NCI-H774 (cell line): ENCODE measurements at places on chromosomes 3 and 15.
A peak's percentile ranks its signal among the peaks of the same experiment; 100 is the strongest.

DNA sequence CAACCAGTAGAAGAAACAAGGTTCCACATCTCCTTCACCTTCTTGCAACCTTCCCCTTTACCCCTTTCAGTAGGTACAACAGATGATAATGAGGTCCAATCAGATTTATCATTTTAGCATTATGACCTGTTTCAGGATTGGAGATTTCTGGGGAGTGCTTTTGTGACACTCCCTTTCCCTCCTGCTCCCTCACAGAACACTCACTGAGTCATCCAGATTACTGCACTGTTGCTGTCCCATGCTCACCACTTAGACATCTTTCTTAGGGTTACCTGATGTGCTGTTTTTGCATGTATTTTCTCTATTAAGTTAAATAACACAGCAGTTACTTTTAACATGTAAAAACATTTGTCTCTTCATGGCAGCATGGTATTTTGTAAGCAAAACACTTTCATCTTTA is 118.5 kb downstream of the MFSD1 start:
- DNase-seq, result no peak

DNA sequence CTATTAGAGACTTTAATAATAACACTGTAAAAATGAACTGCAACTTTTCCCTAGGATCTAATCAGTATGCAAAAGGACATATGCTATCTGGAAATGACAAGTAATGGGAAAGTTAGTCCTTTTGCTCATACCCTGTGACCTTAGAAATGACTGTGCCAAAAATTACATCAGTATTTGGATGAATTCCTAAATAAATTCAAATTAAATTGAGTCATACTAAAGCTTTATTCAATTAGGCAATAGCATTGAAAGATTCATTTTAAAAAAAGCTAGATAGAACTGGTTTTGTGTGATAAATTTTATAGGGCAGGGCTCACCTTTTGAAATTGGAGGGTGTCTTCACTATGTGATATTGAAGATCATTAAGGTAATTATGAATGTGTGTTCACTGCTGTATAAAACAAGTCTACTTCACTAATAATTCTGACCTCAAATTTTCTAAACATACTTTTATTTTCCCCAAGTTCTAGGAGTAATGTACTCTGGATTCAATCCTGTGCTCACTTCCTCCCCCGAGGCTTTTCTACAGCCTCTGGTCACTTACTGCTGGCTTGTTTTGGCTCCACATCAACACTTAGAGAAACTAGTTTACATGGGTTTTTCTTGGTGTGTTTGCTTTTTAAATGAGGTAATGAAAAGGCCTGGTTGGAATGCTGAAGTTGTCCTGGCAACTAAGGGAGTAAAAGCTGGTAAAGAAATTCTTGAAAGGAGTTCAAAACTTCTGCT is 44.4 kb upstream of the SPTSSB start:
- DNase-seq, result peak; percentile 63

DNA sequence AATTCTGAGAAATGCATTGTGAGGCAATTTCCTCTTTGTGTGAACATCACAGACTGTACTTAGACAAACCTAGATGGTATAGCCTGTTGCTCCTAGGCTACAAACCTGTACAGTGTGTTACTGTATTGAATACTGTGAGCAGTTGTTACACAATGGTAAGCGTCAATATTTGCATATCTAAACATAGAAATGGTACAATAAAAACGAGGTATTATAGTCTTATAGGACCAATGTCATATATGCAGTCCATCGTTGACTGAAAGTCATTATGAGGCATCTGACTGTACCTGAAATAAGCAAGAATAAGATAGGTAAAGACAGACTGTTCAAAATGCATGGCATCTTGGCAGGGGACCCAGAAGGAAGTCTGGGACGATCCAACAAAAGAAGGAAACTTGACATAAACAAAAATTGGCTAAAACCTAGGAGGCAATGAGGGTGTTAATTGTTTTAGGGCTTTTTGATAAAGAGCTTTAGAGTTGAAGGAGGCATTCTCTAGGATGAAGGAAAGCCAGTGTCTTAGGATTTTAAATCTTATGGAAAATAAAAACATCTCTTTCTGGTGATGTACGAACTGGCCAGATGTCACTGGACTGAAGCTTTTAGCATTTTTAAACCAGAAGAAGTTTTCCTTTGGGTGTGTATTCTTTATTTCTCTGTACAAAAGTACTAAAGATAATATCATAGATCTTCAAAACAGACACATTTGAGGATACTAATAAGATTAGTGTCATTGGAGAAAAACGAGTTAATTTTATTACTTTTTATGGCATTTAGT is 9.2 kb upstream of the SPRED1 start:
- no peak for DNase-seq

- DNase-seq, result no peak
These were observed 42.0 kb downstream of the RORA start for GRCh38 chr15:61186905-61187741.

DNA sequence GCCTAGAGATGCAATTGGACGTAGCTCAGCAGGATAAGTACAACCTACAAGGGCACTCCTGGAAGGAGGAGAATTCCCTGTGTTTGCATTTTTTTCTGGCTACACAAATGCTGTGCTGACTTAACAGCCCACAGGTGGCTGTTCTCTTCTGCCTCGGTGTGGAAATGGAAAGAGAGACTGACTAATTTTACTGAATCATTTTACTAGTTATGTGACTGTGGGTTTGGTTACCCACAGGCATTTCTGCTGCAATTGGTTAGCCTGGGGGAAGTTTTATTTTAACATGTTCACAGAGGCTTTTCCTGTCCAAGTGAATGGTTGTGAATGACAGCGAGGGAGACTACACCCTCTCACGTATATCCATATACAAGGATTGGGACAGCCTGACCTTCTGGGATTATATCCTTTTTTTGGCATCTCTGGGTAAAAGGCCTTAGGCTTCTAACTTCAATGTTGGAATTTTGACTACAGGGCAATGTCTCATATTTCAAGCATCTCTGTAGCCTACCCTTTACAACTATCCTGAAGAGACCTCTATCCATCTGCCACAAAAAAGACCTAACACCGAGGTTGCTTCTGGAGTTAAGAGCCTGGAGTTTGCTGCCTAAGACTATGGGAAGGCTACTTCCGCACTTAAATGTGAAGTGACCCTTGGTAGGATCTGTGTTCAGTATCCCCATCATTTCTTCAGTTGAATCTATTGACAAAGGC is 67.2 kb upstream of the TP63 start:
- DNase-seq, result no peak

DNA sequence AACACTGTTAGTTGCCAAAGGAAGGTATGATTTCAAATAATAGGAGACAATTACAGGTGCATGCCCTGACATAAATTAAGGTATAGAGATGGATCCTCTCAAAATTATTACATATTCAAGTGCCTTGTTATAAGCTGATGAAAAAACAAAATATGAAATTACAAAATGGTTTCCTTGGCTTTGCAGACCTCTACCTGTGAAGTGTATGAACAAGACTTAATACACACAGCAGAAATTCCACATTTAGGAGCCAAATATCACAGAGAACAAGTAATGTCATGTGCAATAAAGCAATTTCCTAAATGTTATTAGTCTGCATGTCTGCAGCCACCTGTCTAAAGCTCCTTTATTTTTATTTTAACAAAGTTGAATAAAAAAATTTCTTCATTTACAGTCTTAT is 151.5 kb downstream of the ALCAM start:
- DNase-seq, result no peak

DNA sequence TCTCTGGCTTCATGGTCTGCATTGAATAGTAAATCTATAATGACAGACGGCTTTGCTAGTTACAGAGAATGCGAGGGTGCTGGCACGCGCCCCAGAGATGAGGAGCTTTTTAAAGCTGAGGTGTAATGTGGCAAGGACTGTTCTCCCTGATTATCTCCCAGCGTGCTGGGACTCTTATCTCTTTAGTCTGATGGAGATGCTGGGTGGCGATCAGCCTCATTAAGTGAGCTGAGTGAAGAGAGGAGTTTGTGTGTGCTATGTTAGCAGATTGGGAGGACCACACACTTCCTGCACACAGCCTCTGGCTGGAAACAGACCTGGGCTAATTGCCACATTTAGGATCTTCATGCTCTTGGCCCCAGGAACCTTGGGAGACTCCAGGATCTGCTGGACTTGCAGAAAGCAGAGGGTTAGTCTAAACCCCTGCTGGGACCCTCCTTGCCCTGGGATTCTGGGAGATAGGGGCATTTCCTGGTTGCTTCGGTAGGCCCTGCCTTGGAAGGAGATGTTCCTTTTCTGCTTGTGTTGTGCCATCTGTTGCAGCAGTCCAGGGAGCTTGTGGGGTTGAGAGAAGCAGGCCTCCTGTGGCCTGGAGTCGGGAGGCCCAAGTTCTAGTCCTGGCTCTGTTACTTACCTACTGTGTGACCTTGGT is 15.0 kb downstream of the PDIA5 start:
- no peak for DNase-seq

DNA sequence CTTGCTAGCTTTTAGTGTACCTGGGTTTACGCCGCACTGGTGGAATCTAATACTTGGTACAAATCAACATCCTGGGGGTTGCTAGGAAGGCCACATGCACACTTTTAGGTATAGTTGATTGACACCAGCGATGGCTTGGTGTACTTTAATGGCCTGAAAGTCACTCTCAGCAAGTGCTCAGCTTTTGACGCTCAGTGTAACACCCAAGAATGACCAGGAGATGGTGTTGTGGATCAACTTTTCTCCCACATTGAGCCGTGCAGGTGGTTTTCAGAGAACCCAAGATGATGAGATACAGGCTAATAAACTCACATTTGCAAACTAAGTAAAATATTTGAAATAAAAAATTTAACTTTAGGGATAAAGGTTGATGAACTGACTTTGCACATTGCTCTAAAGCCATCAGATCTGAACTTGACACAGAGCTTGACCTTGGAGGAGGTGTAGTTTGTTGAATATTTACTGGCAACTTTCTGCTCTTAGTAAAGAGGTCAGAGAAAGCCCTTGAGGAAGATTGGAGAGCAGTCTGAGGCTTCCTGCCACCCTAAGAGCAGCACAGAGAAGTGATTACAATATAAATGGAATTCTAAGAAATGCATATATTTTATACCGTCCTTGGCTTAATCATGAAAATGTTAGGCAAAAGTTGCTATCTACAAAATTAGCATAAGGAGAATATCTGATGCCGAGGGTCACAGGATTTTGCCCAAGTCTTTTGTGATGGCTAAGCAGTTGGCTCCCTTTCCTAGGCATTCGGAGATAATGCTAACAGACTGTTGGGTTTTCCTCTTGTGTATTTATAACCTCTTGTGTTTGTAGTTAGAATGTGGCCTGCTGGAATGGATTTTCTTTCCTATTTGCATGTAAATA is 143.4 kb upstream of the RASGRP1 start:
- peak; percentile 23 for DNase-seq

DNA sequence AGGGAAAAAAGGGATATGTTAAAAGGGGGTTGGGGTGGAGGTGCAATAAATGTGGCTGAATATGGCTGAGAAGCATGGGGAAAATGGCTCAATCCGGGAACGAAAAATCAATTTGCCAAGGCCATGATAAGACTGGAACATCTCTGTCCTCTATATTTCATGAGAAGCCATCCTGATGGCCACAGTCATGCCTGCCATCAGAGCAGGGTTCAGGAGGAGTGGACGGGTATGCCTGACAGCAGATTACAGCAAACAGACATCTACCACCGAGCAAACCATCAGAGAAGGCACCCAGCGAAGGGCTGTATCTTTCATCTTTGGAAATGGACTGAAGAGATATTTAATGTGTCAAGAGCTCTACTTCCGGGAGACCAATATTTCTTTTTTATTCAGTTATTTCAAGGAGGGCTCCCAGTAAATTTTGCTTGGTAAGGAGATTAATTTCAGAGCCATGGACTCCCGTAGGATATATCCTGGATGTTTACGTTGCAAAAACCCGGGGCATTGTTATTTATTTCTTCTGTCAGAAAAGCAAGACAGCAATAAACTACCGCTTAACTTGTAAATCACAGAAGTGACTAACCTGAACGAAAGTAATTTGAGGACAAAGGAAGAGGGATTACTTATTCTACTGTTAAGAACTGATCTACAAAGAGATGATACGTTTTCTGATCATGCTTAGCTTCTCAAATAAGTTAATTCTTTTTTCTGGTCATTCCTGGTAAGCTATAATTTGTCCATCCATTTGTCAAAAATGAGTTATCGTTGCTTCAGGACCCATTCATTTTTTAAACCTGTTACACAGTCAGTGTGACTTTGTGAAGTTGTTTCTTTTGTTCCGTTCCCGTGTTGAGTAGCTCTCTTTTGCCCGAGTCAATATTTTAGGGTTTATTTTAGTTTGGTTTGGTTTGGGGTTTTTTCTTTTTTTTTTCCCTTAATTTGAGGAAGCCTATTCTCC is 80.6 kb upstream of the CHD2 start:
- DNase-seq, result no peak

DNA sequence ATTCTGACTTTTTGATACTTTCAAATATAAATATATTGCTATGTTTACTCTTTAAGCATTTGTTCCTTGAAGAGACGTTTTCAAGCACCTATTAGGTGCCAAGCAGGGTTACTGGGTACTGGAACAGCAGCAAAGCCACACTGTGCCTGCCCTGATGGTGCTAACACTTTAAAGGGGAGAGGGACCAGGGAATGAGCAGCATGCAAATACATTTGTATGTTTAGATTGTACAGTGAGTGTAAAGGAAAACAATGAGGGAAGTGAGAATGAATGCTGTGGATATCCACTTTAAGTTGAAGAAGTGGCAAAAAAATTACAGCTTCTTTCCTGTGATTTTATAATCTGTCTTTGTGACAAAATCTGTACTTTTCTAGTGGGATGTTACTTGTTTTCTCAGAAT is 400.2 kb upstream of the ATP11B start:
- no peak for DNase-seq

GRCh38 chr3:155335724-155336354 is 42.4 kb upstream of the STRIT1 start:
- no peak for DNase-seq

GRCh38 chr3:1969281-1969680 is 129.4 kb upstream of the CNTN4 start:
- no peak for DNase-seq

GRCh38 chr3:62201438-62202035 is 171.8 kb downstream of the FEZF2 start:
- no peak for DNase-seq
